NCI-H1436 treated with DMSO at 0.1 percent for 48 hours (cell line): ENCODE measurements at places on chromosomes 7 and 10.

GRCh38 chr7:20085086-20085485 is 132.1 kb downstream of the MACC1 start:
- DNase-seq: no peak

DNA sequence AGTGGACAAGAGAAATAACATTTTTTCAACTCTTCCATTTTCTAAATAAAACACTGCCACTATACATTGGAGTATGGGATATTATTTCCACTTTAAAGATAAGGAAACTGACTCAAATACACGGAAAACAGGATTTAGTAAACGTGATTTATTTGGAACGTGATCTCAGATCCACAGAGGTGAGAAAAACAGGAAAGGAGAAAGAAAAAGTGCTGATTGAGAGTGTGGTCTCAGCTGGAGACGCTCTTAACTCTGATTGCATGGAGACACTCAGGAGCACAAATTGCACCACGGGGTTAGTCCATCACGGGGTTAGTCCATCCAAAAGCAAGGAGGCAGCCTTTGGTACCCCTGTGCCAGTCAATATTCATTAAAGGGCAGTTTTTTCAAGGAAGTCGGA is 142.5 kb downstream of the GNAT3 start:
- DNase-seq: no peak

- no peak for DNase-seq
Measured at GRCh38 chr7:49094866-49095265, 170.5 kb downstream of the CDC14C start.

DNA sequence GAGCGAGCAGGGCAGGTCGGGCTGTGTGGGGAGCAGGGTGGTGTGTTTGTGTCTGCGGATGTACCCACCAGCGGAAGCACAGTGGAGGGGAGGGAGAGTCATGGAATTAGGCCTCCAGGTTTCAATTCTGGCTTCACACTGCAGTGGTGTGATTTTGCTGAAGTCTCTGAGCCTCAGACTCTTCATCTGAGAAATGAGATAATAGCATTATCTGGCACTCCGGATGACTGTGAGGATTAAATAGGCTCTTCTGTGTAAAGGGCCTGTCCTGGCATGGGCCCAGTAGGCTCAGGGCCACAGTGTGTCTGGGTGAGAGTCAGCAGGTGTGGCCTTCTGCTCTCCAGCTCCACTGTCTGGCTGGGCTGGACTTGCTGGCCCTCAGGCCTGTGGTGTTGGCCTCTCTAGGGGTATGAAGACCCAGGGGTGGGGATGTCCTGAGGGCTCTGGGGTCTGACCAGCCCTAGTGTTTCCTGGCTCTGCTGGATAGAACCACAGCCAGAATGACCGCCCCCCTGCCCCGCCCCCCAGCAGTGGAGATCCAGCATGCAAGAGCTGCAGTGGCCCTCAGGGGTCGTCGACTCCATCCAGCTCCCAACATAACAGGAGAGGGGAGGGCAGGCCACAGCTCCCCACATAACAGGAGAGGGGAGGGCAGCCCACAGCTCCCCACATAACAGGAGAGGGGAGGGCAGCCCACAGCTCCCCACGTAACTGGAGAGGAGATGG is 178.6 kb downstream of the RPS24 start:
- DNase-seq: no peak

DNA sequence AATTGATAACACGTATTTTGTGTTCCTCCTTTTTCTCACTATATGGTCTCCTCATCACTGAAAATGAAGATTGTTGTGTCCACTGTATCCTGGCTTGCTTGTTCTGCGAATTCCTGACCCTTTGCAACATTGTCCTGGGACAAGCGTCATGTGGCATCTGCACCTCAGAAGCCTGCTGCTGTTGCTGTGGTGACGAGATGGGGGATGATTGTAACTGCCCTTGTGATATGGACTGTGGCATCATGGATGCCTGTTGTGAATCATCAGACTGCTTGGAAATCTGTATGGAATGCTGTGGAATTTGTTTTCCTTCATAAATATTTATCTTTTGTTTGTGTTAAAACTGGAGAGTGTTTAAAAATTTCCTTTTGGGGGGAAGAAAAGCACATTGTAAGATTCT is 93.7 kb downstream of the MDFIC start:
- DNase-seq: no peak

GRCh38 chr7:22566176-22566575 is 66.2 kb upstream of the STEAP1B start:
- no peak for DNase-seq

DNA sequence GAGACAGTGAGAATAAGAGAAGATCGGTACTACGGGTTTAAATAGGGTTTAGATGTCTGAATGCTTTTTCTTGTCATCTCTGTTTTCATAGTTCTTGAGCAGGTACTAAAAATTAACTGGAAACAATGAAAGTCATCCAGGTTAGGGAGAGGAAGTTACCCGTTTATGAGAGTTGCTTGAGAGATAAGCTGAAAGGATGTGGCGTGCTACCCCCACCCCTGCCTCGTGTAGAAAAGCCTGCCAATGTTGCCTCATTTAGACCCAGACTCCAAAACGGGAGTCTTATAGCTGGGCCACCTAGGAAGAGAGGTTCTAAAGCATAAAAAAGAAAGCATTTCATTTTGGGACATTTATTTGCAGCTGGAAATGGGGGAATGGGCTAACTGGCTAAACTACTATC is 10.2 kb downstream of the AKR1C4 start:
- no peak for DNase-seq

- no peak for DNase-seq
Measured at GRCh38 chr7:102000123-102000522, 182.7 kb downstream of the CUX1 start.

- no peak for DNase-seq
Measured at GRCh38 chr10:14586901-14587300, 187.8 kb downstream of the FAM107B start.

DNA sequence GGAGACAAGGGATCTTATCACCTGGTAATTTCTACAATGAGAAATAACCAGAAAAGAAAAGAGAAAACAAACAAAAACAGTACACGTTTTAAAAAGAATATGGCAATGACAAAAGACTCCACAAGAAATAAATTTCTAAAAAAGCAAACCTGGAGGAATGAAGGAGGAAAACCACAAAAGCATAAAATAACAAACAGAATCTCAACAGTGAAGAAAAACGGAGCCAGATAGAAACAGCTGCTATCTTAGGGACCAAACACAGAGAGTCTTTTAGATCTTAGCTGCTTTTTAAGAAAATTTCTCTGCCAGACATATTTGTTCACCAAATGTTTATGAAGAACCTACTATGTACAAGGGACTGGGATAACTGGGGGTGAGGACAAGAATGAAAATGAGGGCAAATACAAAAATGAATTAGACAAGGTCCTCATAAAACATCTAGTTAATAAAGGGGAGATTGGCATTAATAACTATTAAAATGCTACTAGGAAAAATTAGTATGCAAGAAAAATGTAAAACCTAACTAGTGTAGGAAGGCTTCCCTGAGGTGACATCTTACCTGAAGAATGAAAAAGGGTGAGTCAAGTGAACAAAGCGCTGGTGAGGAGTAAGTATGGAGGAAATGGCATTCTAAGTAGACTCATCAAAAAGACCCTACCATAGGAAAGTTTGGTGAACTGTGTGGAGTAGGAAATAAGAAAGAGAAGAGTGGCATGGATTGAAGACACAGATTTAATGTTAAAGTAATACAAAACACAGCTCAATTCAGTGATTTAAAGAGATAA is 34.3 kb downstream of the WASL start:
- no peak for DNase-seq

GRCh38 chr7:70052691-70053090 is 454.4 kb downstream of the AUTS2 start:
- DNase-seq: no peak

- DNase-seq: no peak
Measured at GRCh38 chr10:30775779-30776591, 146.4 kb upstream of the LYZL2 start.

- no peak for DNase-seq
Measured at GRCh38 chr10:122754491-122755235, 55.0 kb upstream of the C10orf120 start.

DNA sequence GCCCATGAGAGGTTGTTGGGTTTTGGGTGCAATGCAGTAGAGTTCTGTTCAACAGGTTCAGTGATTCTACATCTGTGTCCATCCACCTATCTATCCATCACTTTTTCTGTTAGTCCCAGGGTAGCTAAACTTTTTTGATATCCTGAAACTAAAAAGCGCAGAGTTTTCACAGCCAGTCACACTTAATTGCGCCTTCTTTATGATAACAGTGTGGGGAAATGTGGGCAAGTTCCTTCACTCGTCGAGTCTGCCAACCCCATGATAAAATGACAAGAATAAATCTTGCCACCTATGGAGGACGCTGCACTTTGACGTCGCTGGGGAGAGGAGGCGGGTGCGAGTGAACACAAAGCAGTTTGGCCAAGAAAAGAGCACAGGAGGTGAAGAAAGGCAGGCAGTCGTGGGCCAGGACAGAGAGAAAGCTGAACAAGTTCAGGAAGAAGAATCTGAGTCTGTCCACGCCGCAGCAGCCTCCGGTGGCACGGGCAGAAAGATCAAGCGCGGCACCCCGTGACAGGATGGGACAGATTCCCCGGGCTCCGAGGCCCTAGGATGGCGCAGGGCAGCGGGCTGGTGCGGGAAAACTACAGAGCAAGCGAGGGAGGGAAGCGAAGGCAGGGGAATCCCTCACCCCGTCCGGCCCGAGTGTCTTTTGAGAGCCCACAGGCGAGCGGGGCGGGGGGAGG is 9.2 kb downstream of the SP8 start:
- no peak for DNase-seq

DNA sequence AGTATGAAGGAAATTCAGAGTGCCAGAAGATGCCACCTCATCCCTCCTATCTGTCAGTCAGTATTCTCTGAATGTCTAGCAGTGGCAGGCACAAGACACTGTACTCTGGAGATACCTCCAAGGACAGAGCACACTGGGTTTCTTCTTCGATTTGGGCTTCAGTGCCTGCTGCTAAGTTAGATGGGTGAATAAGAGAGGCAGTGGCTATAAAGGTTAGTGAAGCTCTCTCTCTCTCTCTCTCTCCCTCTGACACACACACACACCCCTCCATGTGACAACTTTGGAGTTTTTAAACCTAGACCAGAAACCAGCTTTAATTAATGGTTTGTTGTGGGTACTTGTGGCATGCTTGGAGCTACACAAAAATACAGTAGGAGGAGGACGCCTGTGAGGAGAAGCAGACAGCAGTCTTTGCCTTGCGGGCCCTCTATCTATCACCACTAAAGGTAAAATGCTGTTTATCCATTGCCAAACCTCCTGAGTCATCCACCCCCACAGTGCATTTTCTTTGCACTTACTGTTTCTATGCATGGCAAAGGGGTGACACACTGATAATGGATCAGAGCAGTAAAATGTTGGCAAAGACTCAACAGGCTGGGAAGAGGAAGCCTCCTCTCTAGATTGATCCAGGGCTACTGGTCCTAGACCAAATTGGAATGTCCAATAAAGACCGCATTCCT is 102.5 kb downstream of the TRIL start:
- no peak for DNase-seq

DNA sequence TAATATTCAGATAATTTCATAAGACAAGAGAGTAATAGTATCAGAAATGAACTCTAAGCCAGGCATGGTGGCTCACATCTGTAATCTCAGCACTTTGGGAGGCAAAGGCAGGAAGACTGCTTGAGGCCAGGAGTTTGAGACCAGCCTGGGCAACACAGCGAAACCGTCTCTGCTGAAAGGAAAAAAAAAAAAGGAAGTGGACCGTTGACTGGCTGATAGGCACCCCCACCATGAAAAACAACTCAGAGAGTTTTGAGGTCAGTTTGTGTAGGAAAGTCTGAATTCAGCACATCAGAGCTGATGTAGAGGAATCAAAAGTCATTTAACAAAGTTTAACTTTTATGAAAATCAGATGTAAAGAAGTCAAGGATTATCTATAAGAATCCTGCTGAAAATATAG is 63.2 kb upstream of the AMPH start:
- DNase-seq: no peak

DNA sequence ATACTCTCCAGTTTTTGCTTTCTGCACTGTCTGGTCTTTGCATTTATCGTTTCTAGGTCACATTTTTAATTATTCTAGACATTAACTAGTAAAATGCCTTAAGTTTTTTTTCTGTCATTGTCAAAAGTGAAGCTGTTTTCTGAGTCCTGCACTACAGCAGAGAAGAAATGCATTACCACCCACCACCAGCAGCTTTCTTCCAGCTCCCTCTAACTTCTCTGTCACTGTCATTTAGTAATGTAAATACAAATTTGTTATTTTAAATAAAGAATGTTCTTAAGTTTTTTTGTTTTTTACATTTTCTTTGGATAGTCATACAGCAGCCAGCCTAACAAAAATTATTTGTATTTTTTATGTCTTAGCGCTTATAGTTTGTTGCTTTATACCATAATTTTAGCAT is 18.8 kb downstream of the PTPRZ1 start:
- DNase-seq: no peak

DNA sequence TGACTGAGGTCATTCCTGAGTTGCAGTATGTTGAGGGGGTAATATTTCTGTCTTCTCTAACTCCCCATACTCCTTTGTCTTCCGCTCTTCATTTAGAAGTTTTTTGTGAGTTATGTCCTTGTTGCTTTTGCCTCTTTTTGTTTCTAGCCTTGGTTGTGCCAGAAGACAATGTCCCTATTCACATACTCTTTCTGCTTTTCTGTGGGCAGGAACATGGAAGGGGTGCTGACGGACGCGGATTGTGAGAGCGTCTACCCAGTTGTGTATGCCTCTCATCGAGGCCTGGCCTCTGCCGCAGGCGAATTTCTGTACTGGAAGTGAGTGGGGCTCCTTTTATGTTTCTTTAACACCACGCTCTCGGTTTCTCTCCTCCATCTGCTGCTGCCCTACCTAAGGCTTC is 20.5 kb downstream of the STAG3 start:
- no peak for DNase-seq

DNA sequence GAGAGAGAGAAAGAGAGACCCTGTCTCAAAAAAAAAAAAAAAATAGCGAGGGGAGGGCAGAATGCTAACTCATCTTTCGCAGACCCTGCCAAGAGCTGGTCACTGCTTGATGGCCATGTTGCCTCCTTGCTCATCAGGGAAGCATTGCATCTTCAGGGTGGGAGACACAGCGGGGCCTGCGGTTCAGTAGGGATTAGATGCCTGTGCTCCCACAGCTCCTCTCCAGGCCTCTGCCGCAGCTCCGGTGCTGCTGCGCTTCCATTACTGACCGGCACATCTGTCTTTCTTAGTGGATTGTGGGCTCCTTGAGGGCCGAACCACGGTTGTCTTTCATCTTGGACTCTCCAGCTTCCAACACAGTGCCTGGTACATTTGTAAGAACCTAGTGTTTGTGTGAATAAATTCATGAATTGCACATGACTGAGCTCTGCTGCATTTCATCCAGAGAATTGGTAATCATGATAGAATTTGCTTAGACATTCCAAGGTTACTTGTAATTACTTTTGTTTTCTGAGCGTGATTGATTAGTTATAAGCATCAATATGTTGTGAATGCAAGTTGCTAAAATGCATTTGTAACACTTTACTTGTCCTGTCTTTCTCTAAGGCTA is 16.8 kb downstream of the HK1 start:
- no peak for DNase-seq

GRCh38 chr10:122981066-122981464 is 864 bp downstream of the PSTK start:
- DNase-seq: no peak
